Ovary (tissue), 10 donors: ENCODE measurements at places on chromosomes 7 and 10. TPM values are rescaled to one million over a fixed set of nuclear protein-coding genes. Genes with fewer than 3 reads are reported as not detected.

GRCh38 chr10:33134011-33134751 is 176.2 kb upstream of the ITGB1 start:
- DNase-seq: no peak
- no peaks in the 10 kb centered on the region for H3K36me3 ChIP-seq
- H3K27ac ChIP-seq: no peak overlapping the region
- peaks cover under 1% of the 10 kb centered on the region for H3K4me1 ChIP-seq
- H3K27me3 ChIP-seq: no peaks in the 10 kb centered on the region

GRCh38 chr7:105759670-105760550 is 116.5 kb downstream of the ATXN7L1 start:
- peak; percentile 73 for DNase-seq
- no peak overlapping the region for H3K27ac ChIP-seq
- peaks cover 4% of the 10 kb centered on the region for H3K4me1 ChIP-seq
- H3K4me3 ChIP-seq: no peak overlapping the region
- H3K36me3 ChIP-seq: no peaks in the 10 kb centered on the region
- no peaks in the 10 kb centered on the region for H3K27me3 ChIP-seq

- no peaks in the 10 kb centered on the region for H3K27me3 ChIP-seq
- H3K4me3 ChIP-seq: no peak overlapping the region
- H3K4me1 ChIP-seq: no peaks in the 10 kb centered on the region
- no peaks in the 10 kb centered on the region for H3K36me3 ChIP-seq
Observed at GRCh38 chr7:69002416-69002815, 595.9 kb upstream of the AUTS2 start.

The INSYN2A gene
- 0.13 TPM for total RNA-seq

The PCGF6 gene
- total RNA-seq: 7.7 TPM

GRCh38 chr10:104872691-104873090 is 231.6 kb downstream of the SORCS3 start:
- H3K4me1 ChIP-seq: no peaks in the 10 kb centered on the region
- H3K4me3 ChIP-seq: no peak overlapping the region
- DNase-seq: no peak

The PNLIPRP2 gene
- not detected for total RNA-seq

DNA sequence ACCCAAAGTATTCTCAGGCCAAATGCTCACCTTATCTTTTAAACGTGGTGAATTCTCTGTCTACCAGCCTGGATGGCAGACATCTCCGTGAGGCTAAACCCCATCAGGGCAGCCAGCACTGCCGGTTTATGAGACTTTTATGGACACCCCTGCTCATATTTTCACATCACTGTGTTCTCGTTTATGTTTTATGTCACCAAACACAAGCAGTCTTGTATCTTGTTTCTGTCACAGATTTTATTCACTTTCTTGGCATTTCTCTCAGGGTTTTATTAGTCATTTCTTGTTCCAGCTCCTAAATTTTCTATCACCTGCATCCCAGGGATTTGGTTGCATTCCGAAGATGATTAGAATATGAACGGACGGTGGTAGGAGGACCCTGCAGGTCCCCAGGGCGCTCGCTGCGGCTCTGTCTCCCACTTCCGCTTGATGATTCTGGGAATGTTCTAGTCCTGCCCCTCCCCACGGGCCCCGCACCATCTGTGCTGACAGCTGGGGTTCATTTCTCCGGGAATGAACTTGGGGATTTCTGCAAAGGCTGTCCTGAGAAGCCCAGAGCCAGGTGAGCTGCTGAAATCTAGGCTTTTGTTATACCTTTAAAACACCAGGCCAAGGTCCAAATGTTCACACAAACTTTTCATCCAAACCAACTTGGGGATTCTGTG is 217.6 kb downstream of the GFRA1 start:
- H3K27me3 ChIP-seq: no peaks in the 10 kb centered on the region
- H3K4me3 ChIP-seq: no peak overlapping the region

GRCh38 chr10:124693396-124693795 is 50.8 kb downstream of the FAM53B start:
- no peak overlapping the region for H3K4me3 ChIP-seq
- peak overlapping the region; percentile 39 for H3K27ac ChIP-seq
- H3K36me3 ChIP-seq: no peaks in the 10 kb centered on the region
- no peak for DNase-seq
- H3K27me3 ChIP-seq: no peaks in the 10 kb centered on the region

The MARCHF5 gene
- 15.4 TPM for total RNA-seq

DNA sequence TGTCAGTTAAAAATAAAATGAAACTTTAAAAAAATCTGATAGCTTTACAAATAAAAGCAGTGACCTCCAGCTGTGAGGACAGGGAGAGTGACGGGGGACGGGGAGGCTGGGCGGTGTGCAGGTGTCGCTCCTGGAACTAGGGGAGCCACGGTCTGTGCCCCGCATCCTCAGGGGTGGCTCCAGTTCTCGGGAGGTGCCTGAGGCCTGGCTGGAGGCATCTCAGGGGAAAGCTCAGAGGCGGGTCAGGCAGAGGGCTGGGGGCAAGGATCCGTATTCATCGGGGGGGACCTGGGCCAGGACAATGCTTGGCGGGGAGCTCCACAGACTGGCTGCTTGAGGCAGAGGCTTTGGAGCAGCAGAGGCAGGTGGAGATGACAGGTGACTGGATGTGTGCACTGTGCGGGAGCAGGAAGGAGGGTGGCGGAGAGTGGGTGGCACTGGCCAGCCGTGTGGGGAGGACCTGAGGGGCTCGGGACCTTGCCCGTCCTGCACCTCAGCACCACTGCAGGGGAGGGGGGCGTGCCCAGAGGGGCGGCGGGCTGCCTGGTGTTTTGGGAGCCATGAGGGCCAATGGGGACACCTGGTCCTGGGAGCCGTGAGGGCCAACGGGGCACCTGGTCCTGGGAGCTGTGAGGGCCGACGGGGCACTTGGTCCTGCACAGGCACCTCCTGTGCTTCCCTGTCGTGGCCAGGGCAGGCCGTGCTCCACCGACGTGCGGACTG is 13.2 kb downstream of the PWWP2B start:
- H3K4me3 ChIP-seq: no peak overlapping the region
- H3K27me3 ChIP-seq: no peaks in the 10 kb centered on the region

GRCh38 chr10:6416892-6417512 is 163.1 kb downstream of the PRKCQ start:
- no peaks in the 10 kb centered on the region for H3K4me1 ChIP-seq
- H3K4me3 ChIP-seq: no peak overlapping the region
- DNase-seq: no peak
- H3K27me3 ChIP-seq: no peaks in the 10 kb centered on the region
- no peak overlapping the region for H3K27ac ChIP-seq
- H3K36me3 ChIP-seq: no peaks in the 10 kb centered on the region

- H3K27me3 ChIP-seq: no peaks in the 10 kb centered on the region
- H3K4me3 ChIP-seq: no peak overlapping the region
Observed at GRCh38 chr10:4656576-4657194, 169.3 kb upstream of the AKR1E2 start.

DNA sequence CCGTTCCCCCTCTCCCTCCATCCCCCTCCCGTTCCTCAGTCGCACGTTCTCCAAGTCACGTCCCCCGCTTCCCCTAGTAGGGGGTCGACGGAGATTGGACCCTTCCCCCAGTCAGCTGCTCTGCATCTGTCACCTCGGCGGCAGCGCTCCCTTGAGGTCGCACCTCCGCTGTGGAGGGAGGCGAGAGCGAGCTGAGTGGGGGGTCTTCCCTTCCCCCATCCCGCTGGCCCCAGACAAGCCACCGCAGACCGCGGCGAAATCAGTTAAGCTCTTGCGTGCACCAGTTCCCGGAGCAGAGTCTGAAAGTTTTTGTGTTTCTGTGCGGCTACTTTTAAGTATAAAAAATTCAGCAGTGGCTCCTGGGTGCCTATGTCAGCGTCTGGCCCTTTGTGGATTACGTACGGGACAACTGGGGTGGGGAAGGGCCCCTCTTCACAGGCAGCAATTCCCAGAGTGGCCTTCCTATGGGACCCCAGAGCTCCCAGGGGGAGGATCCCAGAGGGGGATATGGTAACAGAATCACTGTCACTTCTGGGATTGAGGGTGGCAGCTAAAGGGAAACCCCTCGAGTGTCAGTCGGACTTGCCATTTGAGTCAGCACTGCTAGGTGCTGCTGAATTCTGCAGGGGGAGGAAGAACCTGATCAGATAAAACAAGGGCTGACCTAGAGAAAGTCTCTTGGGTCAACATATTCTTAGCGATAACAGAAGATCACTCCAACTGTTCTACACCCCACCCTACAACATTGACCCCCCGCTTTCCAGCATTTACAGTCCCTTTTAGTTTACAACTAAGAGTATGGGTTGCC is 12.5 kb upstream of the DDIT4 start:
- H3K27me3 ChIP-seq: no peaks in the 10 kb centered on the region
- DNase-seq: no peak

DNA sequence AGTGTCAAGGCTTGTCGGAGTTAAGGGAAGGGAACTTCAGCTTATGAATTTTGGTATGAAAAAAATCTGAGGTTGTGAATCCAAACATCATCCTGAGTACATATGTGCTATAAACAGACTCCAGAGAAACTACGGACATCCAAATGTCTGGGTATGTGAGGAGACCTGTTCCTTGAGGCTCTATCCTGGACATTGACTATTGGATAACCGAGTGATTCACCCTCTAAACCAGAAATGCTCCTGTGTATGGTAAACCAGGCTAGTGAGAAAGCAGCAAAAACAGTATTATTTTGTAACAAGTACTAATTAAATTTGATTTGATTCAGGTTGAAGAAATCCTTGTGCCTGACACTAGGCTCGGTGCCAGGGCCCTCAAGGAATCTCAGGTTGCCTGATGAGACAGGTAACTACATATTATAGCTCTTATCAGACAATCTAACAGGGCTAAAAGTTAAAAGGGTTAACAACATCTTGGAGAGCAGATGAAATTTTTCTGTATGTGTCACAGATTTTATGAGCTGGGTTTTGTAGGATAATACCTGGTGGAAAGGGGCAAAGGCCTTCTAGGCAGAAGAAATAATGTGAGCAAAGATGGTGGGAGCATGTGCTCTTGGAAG is 10.4 kb upstream of the STOX1 start:
- no peaks in the 10 kb centered on the region for H3K4me1 ChIP-seq
- DNase-seq: no peak
- H3K27me3 ChIP-seq: no peaks in the 10 kb centered on the region
- H3K36me3 ChIP-seq: no peaks in the 10 kb centered on the region
- H3K4me3 ChIP-seq: no peak overlapping the region
- H3K27ac ChIP-seq: no peak overlapping the region

- no peak overlapping the region for H3K4me3 ChIP-seq
- no peaks in the 10 kb centered on the region for H3K27me3 ChIP-seq
- H3K27ac ChIP-seq: no peak overlapping the region
Observed at GRCh38 chr10:112229096-112229495, 45.5 kb upstream of the GPAM start.

DNA sequence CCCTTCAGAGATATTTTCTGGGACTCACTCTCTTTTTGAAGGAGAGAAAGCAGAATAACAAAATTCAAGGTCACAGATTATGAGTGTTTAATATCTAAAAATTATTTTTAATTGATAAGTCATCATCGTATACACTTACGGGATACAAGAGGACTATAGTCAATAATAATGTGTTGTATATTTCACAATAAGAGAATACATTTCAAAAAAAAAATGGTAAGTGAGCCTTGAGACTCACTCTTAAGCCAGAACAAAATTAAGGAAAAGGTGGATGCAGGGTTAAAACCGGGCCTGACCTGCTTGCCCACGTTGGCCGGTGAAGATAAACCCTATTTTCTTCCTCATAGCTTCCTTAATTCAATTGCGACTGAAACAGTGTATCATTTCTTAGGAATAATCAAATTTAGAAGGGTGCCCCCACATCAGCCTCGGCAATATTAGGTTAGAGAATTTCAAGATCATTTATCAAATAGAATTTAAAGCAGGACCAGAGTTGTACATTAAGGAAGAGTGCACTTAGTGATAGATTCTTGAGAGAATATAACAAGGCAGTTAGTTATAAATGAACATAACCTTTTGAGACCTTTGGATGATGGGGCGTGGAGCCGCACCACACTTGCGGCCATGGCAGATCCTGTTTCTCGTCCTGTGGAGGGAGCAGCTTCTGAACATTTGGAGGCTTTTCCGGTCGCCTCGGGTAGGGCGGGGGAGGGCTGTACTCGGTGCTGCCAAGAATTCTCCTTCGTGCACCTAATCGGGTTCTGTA is 321.8 kb downstream of the PAXIP1 start:
- no peaks in the 10 kb centered on the region for H3K27me3 ChIP-seq
- no peak overlapping the region for H3K4me3 ChIP-seq
- no peaks in the 10 kb centered on the region for H3K36me3 ChIP-seq
- DNase-seq: no peak
- no peaks in the 10 kb centered on the region for H3K4me1 ChIP-seq

GRCh38 chr10:6200440-6200733 is 2.3 kb upstream of the PFKFB3 start:
- no peaks in the 10 kb centered on the region for H3K36me3 ChIP-seq
- H3K27me3 ChIP-seq: no peaks in the 10 kb centered on the region
- no peak for DNase-seq

GRCh38 chr10:62992145-62992721 is 140.9 kb upstream of the NRBF2 start:
- no peak overlapping the region for H3K4me3 ChIP-seq
- no peaks in the 10 kb centered on the region for H3K36me3 ChIP-seq
- no peaks in the 10 kb centered on the region for H3K4me1 ChIP-seq
- no peak for DNase-seq

- no peaks in the 10 kb centered on the region for H3K27me3 ChIP-seq
- H3K36me3 ChIP-seq: no peaks in the 10 kb centered on the region
- no peaks in the 10 kb centered on the region for H3K4me1 ChIP-seq
- DNase-seq: no peak
Observed at GRCh38 chr10:21813946-21814345, 189.6 kb downstream of the DNAJC1 start.

The C10orf67 gene
- 0.35 TPM for total RNA-seq

DNA sequence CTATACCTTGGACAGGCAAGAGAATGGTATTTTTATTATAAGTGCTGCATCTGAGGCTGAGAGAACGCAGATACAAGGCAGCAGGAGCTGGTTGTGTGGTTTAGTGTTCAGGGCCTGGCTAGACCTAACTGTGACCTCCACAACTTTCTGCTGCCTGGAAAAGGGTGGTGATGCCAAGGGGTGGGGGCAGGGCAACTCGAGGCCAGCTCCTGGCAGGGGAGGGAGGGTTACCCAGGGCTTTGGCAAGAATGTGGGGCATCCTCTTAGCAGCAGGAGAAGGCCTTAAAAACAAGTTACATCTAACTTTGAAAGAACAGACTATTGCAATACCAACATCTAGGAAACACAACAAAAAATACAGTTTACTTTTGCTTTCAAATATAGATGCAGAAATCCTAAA is 13.0 kb downstream of the MXI1 start:
- H3K27ac ChIP-seq: peak overlapping the region; percentile 82
- no peaks in the 10 kb centered on the region for H3K27me3 ChIP-seq
- no peaks in the 10 kb centered on the region for H3K36me3 ChIP-seq
